Endodermal cell (in vitro differentiated cells): ENCODE measurements at places on chromosomes 7 and 10.
A peak's percentile ranks its signal among the peaks of the same experiment; 100 is the strongest.

DNA sequence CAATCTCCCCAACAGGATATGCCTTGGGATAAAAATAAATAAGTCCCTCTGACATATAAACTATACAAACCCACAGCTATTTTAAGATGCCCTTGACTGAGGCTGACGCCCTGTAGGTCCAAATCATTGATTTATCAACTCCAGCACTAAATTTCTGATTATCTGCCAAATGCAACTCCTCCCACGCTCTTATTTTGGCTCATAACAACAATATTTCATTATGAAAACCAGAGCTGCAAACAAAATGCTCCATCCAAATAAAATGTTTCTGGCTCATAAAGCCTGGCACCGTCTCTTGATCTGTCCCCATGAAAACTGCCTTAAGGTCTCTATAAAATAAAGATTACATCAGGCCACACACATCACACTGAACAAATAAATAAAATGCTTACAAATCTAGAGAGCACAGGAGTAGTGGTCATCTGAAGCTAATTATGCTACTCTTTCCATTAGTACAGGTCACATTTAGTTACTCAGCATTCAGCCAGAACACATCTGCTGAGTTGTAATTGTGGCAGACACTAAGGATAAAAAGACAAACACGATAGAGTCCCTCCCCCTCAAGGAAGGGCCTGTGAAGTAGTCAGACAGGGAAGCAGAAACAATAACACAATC lies 28.8 kb downstream of the CACUL1 start:
- no peak for DNase-seq

GRCh38 chr7:148699024-148699781 lies 500 bp downstream of the CUL1 start:
- DNase-seq, result peak; percentile 82

GRCh38 chr7:157991351-157991750 lies 596.3 kb downstream of the PTPRN2 start:
- no peak for DNase-seq

GRCh38 chr7:18508443-18509427 lies 13.2 kb downstream of the HDAC9 start:
- peak; percentile 65 for DNase-seq

DNA sequence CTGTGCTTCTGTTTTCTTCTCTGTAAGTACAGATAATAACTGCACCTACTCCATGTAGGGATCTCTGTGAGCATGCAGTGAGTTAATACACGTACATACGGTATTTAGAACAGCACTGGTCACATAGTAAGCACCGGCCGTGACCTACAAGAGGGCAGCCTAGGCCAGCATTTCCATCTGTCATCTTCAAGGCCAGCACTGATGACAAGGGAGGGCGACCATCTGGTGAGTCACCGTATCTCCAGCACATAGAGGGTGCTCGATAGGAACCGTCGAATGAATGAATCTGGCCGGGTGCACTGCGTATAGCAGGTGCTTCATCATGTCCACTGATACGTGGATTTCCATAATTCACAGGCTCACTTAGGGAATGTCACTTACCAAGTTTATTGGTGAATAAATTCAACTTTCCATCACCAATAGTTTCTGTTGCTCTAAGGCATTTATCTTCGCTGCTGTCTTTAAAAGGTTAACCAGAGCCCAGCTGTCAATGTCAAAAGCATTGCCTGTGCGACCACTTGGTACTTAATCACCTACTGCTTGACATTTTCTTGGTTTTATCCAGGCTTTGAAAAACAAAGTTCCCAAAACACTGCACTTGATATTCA lies 8.3 kb downstream of the NOD1 start:
- DNase-seq, result peak; percentile 48

- DNase-seq, result no peak
These were observed 153.2 kb downstream of the KLF6 start for GRCh38 chr10:3631701-3632330.

GRCh38 chr10:107577221-107577620 lies 412.7 kb upstream of the SORCS1 start:
- DNase-seq, result no peak
